CD8-positive, alpha-beta T cell (primary cell): ENCODE measurements at places on chromosomes 3 and 15.

GRCh38 chr3:54619531-54619930 is 308.3 kb downstream of the LRTM1 start:
- DNase-seq, result no peak

DNA sequence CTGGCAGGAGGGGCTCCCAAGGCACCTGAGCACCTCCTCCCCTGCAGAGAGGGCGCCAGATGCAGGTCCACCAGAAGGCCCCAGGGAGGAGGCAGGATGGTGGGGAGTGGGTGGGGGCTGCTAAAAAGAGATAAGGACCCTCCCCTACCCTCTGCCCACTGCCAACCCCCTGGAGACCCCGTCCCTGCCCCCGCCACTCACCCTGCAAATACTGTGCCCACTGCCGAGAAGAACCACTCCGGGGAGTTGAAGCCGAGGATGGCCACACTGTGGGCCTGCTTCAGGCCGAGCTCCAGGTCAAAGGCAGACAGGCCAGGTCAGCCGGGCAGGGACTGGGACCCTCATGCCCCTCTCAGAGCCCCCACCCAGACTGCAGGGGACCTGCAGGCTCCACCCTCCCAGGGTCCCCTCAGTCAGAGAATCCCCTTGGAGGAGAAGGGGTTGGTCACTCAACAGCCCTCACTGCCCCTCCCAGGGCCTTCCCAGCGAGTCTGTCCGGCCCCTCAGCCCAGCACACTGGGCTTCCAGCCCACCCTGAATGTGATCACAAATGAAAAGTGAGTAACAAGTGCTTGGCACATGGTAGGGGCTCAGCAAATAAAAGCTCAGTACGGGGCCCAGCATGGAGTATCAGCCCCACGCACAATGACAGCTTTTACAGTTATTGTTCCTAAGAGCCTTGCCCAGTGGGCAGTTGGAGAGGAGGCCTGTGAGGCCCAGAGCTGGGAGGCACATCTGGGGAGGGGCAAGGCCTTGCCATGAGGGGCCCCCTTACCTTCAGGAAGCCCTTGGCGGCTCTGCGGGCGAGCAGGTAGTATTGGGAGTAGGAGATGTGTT is 40.4 kb downstream of the ACSBG1 start:
- no peak for DNase-seq

GRCh38 chr15:80179935-80180334 is 27.1 kb downstream of the FAH start:
- no peak for DNase-seq

DNA sequence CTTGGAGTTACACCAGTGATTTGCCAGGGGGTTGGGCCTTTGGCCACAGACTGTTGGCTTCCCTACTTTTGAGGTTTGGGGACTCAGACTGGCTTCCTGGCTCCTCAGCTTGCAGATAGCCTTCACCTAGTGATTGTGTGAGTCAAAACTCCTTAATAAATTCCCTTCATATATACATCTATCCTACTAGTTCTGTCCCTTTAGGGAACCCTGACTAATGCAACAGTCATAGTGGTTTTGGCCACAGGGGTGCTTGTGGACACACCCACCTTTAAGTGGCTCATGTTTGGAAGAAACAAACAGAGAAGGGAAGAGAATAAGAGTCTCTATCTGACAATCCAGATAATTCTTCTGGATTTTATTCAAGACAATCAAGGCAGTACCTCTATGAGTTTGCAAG is 457.7 kb downstream of the EPHA3 start:
- DNase-seq, result no peak

DNA sequence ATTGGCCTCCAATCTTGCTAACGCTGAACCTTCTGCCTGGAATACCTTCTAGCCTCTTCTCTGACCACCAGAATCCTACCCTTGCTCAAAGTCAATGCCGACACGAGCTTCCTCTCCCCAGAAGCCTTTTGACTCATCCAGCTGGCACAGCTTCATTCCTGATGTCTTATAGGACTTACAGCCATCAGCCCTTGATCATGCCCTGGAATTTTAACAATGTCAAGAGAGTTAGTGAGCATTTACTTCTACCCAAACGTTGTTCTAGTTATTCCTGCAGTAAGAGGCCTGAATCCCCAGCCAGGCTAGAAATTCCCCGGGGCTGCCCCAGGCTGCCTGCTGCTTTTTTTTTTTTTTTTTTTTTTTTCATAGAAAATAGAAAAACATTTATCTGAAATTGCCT is 3.9 kb downstream of the CYP1A2 start:
- no peak for DNase-seq

GRCh38 chr3:46549408-46549904 is 16.6 kb downstream of the LRRC2 start:
- no peak for DNase-seq

DNA sequence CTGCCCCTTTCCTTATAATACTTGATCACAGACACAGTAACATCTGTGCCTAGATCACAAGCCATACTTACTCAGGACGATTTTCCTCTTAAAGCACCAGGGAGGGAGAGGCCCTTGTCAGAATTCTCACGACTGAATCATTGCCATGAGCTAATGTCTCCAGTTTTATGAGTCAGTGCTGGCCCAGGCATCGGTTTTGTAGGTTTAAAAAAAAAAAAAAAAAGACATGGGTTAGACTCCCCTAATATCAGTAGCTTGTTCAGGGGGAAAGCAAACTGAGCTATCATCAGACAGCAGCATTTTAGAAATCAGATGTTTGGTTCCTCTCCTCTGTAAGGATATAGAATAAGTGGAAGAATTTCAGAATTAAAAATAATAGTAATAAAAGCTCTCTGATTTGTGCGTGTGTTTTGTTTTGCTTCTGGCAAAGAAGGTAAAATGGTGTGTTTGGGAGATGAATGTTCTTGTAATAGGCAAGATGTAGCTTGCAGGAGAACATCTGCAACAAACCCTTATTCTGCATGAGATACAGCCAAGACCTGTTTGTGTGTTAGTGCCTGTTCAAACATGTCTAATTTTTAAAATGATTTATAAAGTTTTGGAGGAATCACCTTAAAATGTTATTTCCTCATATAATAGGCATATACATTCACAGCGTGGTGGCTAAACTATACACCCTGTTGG is 193.6 kb downstream of the TP63 start:
- no peak for DNase-seq

GRCh38 chr3:151276038-151276686 is 2.2 kb downstream of the P2RY14 start:
- DNase-seq, result no peak

DNA sequence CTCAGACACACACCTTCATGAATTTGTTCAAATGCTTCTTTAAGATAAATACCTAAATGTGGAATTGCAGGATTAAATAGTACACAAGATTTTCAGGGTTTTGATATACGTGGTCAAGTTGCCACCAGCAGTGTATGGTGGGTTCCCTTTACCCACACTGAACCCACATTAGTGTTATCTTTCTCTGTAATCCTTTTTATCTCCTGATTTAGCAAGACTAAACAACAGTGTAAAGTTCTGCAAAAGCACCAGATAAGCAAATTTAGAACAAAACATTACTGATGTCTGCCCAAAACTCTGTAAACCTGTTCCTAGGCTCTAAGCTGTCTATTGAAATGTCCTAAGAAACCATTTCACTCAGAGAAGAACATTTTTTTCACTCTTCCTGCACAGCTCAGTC is 352.9 kb downstream of the FHIT start:
- DNase-seq, result no peak

GRCh38 chr15:41498657-41499056 is 5.0 kb downstream of the ITPKA start:
- no peak for DNase-seq
